ENCODE measurements at places on chromosomes 4 and X.

DNA sequence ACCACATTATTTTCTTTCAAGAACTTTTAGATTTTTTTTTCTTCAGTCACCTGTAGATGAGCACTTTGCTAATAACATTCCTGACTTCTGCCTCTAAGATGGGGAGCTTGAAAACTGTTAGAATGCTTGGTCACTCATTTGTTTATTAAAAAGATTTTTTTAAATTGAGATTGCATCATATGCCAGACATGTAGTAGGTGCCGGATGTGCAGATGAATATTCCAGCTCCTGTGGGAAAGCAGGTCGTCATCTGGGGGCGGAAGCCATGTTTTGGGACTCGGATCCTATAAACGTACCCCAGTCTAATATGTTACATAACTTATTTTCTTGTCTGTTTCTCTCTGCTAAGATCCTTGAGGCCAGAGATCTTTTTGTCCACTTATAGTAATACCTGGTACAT lies 236.8 kb downstream of the ARHGAP10 start:
- no peak for DNase-seq

DNA sequence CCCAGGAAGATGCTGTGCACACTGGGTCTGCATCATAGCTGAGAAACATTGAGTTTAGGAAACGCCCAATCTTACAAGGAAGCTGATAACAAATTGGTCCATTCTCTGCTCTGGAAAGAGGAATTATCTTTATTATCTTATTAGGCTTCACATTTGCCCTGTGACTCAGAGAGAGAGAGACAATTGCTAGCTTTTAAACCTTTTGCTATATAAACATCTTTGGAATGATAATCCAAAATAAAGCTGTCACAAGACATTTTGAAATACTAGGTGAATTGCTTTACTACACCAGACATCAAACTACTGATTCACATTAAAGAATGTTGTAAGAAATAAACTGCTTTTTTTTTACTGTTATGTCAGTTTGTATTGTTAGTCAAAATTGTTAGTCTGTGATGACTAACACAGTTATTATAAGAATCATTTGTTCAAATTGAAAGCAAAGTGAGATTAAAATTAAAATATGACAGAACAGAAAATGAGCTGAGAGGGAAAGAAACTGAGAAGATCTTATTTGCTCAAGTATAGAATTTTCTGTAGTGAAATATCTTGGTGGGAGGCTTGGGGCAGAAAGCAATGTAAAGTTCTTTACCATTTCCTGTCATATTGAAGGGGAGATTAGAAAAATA lies 765.4 kb upstream of the PCDH10 start:
- DNase-seq: no peak

DNA sequence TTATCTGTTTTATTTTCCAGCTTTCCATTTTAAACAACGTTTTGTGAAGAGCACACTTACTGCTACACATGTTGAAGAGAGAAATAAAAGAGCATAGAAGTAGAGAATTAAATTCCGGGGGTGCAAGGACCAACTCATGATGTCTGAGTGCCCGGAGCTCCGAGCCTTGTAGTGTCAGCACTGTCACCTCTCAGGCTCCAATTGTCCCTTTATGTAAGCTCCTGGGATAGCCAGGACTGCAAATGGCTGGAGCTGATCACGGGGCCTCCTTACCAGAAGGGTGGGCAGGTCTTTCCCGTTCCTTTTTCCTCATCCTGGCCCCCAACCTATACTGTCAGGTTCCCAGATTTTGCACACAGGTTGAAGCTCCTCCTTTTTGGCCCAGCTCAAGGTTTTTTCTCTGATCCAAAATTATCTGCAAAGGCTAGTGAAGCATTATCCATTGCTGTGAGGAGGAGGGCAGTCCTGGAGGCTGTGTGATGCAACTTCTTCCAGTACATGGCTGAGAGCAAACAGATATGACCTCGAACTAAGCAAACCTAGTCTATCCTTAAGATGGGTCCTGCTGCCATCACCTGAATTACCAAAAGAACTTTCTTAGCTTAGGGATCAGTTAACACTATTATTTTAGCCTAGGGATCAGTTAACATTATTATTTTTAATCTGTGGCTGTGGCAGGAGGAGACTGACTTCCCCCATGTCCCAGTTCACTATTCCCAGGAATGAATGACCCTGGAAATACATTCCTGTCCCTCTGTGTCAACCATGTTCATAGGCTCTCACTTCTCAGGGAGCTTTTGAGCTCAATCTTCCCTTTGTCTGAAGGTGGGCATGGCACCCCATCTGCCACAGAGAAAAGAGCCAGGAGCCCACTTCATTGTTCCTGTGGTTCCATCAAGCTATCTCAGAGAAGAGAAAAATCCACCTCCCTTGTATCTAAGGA lies at the start of gene FGG:
FGG (minus strand) TSS at position 185 of the 943 bp plus-strand sequence; CDS start at position 138, 47 bp downstream.
- no peak for DNase-seq

DNA sequence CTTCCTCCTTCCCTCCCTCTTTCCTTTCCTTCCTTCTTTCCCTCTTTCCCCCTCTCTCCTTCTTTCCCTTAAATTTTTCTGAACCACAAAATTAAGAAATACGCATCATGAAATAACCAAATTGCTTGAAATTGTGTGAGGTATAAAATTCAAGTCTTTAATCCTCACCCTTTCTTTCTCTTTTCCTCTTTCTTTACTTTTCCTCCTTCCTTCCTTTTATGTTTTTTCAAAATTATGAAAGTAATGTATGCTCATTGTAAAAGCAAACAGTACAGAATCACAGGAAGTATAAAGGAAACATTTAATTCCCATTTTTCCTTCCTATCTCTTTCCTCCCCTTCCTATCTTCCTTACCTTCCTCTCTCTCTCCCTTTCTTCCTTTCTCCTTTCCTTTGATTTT lies 5.4 kb downstream of the ADGRG4 start:
- DNase-seq: no peak

- no peak for DNase-seq
Measured at GRCh38 chr4:65658117-65658516, 12.2 kb downstream of the EPHA5 start.

DNA sequence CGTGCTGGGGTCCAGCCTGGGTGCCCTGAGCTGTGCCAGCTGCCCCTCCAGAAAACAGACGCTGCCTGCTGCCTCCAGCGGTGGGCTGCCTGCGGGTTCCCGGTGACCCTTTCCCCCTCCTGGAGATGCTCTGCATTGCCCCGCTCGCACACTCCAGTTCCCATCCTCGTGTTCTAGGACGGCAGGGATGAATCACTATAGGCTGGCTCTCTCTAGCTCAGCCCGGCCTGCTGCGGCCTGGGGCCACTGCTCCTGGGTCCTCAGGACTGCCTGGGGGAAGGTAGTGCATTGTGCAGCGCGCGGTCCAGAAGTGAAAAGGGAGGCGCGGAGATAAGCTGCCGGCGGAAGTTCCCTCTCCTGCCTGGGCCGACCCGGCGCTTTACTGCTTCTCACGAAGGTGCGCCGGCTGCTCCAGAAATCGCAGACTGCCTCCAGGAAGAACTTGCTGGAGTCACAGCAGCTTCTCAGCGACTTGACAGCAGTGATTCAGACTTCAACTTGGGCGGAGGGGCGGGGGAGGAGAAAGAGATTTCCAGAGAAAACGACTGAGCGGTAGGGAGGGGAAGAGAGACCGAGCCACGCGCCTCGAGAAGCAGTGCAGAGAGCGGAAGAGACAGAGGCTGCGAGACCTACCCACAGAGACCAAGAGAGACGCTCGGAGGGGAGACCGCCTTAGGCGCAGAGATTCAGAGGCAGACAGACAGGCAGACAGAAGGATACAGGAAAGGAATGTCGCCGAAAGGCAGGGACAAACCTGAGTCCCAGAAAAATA lies 6.7 kb upstream of the MSX1 start:
- DNase-seq: no peak

- DNase-seq: no peak
Measured at GRCh38 chr4:43452948-43453347, 560.4 kb downstream of the GRXCR1 start.

DNA sequence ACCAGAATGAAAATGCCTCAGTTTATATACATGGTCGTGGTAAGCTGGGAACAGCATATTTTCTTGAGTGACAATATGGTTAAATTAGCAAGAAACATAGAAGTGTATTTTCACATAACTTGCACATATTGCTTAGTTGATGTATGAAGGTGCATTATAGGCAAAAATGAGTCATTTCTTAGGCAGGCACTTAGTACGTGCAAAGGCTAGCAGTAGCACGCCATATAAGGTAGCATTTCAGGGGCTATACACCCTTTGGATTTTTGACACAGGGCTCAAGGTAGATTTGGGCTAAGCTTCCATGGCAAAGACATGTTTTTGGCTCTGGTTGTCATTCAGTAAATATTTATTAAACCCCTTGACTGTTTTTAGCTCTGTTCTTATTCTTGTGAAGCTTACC lies 33.1 kb downstream of the PCDH7 start:
- DNase-seq: no peak

DNA sequence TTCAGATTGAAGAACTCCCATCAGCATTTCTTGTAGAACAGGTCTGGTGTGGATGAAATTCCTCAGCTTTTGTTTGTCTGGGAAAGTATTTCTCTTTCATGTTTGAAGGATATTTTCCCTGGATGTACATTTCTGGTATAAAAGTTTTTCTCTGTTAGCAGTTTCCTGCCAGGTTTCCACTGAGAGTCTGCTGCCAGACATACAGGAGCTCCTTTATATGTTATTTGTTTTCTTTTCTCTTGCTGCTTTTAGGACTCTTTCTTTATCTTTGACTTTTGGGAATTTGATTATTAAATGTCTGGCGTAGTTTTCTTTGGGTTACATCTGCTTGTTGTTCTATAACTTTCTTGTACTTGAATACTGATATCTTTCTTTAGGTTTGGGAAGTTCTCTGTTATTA lies 486.5 kb downstream of the ARAP2 start:
- DNase-seq: no peak

GRCh38 chrX:9149501-9150245 lies 115.7 kb upstream of the FAM9B start:
- no peak for DNase-seq

- no peak for DNase-seq
Measured at GRCh38 chr4:1166509-1167243, 5.7 kb downstream of the SPON2 start.

- no peak for DNase-seq
Measured at GRCh38 chrX:67781132-67781531, 237.3 kb downstream of the AR start.

DNA sequence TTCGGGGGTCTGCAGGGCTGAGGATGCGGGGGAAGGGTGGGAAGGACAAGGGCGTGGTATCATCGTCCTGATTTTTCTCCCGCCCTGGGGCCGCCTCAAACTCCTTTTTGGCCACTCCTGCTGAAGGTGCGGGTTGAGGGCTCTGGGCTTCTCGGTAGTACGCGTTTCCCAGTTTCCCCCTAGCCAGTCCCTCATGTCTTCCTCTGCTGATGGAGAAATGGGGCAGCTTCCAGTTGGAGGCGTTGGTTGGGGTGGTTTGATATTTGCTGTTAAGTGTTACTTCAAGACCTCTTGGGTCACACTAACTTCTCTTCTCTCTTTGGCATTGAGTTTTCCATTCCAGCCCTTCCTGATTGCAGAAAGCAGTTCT lies 482 bp downstream of the GSTCD start:
- no peak for DNase-seq

- DNase-seq: no peak
Measured at GRCh38 chr4:177220376-177220775, 89.3 kb upstream of the NEIL3 start.

DNA sequence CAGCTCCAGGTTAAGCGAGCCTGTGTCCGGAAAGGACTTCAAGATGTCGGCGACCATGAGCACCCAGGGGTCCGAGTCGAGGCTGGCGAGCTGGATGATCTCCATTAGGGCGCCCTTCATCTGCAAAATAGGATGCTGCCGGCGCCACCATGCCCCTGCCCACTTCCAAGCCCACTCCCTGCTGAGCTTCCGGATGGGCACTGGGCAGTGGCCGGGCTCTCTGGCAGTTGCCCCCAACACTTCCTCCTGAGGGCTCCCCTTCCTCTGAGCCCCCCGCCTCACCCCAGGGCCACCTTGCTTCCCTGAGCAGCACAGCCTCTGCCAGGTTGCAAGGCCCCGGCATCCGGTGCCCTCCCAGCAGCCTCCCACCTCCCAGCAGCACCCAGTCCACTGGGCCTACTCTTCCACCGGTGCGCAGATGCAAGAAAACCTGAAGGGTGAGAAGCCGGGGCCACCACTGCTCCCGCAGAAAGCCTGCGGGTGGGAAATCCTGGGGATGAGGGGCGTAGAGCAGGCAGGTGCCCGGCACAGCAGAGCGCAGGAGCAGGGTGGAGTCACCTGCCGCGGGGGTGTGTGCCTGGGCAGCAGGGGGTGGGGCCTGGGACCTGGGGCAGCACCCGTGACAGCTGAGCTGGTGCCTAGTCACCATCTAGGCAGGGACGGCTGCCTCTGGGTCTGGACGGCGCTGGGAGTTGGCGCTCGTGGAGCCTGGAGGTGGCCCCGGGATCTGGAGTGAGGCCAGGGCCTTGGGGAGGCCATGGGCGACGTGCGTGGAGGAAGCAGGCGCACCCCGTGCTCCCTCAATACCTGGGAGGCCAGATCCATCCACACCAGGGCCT lies 17.0 kb downstream of the NELFA start:
- no peak for DNase-seq

GRCh38 chr4:95106408-95106928 lies 348.7 kb downstream of the BMPR1B start:
- no peak for DNase-seq

DNA sequence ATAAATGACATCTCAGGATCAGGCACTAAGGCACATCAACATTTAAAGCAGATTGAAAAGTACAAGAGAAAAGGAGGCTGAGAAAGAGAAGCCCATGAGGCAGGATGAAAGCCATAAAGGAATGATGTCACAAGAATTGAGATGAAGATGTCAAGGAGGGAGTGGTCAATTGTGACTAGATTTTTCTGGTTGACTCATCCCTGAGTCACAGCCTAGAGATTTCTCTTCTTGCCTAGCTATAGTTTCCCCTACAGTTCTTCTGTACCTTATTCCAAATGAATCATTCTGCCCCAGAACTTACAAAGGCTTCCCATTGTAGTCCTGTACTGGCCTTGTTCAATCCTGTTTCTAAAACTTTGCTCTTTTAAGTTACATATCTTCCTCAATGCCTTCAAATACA lies 3.4 kb upstream of the USP53 start:
- no peak for DNase-seq

DNA sequence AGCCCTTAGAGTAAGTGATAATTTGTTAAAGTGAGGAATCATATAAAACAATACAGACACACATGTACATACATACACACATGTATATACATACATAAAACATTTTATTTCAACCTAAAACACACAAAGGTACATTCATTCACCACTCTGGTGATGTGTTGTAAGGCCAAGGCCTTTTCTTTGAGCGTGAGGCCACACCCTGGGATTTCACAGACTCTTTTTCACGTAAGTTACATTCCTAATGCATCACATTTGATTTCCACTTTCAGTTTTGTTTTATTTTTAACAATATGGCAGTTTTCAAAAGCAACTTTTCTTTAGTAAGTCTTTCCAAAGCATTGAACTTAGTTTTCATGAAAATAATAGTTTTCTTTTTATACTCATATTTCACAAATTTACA lies 170.7 kb downstream of the COL4A6 start:
- DNase-seq: no peak

- DNase-seq: no peak
Measured at GRCh38 chr4:148078061-148078460, 346.2 kb downstream of the ARHGAP10 start.

DNA sequence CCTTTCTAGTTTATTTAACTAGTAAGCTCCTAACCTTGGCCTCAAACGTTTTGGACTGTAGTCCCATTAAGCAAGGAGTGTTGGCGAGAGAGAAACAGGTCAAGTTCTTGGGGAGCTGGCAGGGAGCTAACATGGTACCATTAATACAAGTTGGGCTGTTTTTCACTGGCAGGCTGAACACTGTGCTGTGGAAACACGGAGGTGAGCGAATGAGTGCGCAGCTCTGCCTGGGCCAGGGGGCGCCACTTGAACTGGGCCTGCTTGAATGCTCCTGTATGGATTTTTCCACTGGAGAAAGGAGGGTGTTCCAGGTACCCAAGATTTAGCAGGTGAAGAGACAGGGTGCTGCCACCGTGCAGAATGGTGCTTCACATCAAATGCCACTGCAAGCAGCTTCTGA lies 7.4 kb upstream of the SMS start:
- no peak for DNase-seq
